ENCODE measurements at places on chromosomes 3 and 15.

GRCh38 chr3:139756529-139757103 is 78.8 kb upstream of the NMNAT3 start:
- DNase-seq, result no peak

- DNase-seq, result peak; percentile 13
Observed at GRCh38 chr15:33021806-33022389, 172.6 kb downstream of the FMN1 start.

- no peak for DNase-seq
Observed at GRCh38 chr3:85589145-85589544, 630.4 kb downstream of the CADM2 start.

- peak; percentile 9 for DNase-seq
Observed at GRCh38 chr3:137792626-137793271, 28.6 kb downstream of the SOX14 start.

DNA sequence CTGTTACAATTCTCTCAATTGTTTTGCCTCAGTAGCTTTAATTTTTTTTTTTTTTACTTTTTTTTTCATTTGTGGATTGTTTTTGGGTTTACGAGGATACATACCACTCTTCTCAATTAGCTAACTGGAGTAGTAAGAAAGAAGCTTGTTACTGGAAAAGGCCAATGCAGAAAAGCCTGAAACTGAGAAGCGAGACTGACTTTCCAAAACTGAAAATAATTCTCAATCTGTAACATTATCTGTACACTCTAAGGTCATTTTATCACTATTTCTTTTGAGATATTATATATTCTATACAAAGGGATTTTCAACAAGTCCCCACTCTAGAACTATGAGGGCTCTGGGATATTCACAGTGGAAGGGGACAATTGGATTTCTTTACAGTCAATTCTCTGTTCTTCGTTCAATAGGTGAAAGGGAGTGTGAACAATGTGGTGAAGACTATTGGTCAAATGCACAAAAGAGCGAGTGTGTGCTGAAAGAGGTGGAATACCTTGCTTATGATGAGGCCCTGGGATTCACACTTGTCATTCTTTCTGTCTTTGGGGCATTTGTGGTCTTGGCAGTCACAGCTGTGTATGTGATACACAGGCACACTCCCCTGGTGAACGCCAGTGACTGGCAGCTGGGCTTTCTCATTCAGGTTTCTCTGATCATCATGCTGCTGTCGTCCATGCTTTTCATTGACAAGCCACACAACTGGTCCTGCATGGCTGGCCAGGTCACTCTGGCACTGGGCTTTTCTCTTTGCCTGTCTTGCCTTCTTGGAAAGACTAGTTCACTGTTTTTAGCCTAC is 83.9 kb upstream of the KCNAB1 start:
- no peak for DNase-seq

DNA sequence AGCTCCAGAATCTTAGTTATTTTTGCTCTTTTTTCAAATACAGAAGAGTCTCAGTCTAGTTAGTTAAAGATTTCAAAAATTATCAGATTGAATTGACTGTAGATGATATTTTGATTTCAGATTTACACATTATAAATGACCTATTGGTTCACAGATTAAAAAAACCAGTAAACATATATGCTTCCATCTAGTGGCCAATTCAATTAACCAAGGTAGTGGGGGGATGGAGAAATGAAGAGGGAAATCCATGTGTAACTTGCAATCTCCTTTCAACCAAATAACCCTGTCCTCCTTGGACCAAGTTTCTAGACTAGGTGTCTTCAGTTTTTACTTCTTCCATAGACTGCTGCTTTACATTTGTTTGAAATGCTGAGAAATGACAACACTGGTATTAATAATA is 789.8 kb downstream of the ROBO1 start:
- no peak for DNase-seq

- DNase-seq, result no peak
Observed at GRCh38 chr15:86121568-86122225, 42.0 kb downstream of the AGBL1 start.

DNA sequence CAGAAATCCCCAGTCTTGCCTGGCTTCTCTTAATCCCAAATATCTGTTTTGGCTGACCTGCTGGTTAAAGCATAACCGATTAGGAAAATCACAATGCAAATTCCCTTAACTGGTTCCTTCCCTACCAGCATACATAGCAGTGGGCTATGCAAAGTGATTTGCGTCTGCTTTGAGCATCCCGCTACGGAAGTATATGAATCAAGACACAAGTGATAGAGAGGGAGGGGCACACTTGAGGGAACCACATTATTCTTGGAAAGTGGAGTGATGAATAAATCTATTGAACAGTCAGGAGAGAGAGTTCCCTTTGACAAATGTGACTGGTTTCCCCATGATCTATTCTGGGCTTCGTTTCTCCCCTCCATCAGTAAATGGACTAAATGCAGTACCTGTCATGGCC is 119.6 kb upstream of the C15orf61 start:
- no peak for DNase-seq

DNA sequence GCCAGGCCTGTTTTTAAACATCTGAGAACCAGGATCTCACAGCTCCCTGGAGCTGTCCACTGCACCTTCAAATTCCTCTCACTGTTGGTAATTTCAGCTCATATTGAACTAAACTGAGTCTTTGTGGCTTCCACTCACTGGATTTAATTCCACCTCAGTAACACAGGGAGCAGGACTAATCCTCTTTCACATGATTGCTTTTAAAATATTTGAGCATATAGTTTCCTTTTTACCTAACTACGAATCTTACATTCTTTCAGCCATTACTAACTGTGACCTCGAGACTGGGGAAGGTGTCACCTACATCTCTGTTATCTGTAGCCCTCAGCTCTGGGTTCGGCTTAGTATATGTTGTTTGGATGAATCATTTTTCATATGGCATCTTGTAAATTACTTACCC is 194.3 kb upstream of the C2CD4B start:
- DNase-seq, result no peak

DNA sequence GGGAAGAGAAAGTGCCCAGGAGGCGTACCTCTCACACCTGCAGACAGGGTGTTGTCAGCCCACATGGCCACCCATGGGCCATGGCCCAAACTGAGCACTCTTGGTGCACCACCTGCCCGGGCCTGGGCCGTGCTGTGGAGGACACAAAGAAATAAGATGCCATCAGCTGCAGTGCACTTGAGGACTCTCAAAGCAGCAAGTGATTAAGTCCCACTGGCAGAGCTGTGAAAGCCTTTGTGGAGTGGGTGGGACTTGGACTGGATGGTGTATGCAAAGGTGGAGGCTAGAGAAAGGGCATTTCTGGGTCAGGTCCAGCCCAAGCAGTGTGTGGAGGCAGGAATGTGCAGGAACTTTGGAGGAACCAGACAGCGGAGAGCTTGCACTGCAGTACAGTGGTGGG is 122.3 kb downstream of the MEGF11 start:
- DNase-seq, result no peak

GRCh38 chr3:134618478-134619300 is 32.1 kb downstream of the KY start:
- no peak for DNase-seq

DNA sequence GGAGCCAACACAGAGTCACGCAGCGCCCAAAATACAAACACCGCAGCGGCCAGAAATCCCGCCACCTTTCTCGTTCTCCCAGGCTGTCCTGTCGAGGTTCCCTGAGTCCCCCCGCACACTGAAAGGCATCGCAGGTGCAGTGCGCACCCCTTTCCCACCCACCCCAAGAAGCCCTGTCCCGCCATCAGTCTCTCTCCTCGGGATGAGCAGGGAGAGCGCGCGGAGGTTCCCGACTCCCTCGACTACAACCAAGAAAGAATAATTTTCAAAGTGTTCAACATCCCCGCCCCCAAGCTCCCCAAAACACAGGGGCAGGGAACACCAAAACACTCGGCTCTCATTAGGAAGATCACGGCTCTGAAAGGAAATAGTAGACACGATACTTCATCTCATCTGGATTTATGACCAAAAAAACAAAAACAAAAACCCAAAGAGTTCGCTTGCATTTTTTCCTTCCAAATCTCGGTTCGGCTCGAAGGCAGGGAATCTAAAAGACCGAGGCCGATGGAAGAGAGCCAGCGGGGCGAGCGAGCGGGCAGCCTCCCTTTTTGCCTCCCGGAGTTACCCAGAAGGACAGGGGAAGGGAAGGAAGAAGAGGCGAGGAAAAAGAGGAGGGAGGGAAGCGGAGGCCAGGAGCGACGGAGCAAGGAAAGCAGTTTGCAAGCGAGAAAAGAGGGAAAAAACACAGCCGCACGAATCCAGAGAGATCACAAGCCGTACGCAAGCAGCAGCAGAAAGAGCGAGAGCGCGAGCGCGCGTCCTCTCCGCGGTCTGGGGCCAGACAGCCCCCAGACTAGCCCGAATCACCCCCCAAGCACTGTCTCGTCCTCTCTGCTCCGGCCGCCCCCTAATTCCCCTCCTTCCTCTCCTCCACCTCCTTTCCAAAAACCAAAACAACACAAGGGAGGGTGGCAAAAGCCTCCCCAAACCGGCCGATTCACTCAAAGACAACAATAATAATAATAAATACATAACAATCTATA is 808 bp downstream of the BCL6 start:
- DNase-seq, result peak; percentile 56

GRCh38 chr3:30236011-30236410 is 370.4 kb upstream of the TGFBR2 start:
- DNase-seq, result no peak

DNA sequence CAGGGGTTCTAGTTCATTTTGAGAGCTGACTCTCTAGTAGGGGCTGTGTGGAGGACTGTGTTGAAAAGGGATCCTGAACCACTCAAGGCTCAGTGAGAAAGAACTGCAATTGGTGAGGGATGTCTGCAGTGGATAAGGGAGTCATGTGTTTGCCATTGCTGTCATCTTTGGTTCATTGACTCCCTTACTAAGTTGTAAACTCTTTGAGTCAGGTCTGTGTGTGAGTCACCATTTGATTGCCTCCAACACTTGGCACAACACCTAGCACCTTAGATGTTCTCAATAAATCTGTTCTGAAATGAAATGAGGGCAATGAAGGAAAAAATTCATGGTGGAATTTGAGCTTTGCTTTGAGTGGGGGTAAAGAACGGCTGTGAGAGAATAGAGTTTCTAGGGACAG is 51.7 kb downstream of the PLS1 start:
- DNase-seq, result no peak

DNA sequence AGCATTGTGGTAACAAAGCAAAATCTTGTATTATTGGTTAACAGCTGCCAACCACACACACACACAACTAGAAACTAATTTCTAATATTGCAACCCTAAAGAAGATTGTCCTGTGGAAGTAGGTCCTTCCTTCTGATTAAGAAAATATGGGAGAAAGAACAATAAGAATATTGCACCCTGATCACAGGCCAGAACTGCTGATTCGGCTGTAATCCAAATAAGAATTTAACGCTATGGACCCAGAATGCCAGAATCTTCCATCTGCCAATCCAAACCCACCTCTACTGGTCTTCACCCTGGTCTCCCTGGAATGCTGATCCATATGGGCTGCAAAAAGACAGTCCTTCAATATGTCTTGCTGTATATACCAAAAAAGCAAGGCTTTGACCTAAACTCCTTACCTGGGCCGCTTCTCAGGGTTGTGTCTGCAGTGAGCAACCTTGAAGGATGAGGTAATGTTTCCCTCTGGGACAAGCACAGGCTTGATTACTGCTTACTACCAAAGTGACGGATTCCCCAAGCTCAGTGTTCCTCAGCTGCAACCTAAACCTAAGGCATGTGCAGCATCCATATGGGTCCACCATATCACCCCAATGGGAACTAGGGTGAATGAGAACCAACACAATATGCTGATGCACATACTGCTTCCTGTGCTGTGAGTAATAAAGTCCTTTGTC is 8.0 kb downstream of the CCDC14 start:
- DNase-seq, result no peak

- no peak for DNase-seq
Observed at GRCh38 chr3:72234391-72234790, 449.4 kb upstream of the PROK2 start.

DNA sequence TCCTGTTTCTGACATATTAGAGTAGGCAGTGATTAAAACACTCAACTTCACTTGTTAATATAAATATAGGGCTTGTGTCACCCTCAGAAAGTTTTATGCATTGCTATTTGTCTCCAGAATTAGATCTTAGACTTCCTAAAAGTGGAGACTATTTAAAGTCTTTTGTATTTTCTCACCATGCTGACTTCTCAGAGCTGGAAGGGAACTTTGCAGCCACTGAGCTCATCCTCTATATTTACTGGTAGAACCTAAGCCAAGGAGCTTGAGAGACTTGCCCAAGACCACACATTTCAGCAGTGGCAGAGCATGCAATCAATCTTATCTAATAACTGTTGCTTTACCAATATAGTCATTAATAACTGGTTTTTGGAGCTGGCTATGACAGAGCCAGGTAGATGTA is 53.2 kb downstream of the STAC start:
- DNase-seq, result no peak

GRCh38 chr15:92098869-92099268 is 245.4 kb downstream of the SLCO3A1 start:
- no peak for DNase-seq
